ENCODE measurements at places on chromosomes 1 and 21.

GRCh38 chr1:101567582-101568189 is 330.9 kb downstream of the S1PR1 start:
- no peak for DNase-seq

DNA sequence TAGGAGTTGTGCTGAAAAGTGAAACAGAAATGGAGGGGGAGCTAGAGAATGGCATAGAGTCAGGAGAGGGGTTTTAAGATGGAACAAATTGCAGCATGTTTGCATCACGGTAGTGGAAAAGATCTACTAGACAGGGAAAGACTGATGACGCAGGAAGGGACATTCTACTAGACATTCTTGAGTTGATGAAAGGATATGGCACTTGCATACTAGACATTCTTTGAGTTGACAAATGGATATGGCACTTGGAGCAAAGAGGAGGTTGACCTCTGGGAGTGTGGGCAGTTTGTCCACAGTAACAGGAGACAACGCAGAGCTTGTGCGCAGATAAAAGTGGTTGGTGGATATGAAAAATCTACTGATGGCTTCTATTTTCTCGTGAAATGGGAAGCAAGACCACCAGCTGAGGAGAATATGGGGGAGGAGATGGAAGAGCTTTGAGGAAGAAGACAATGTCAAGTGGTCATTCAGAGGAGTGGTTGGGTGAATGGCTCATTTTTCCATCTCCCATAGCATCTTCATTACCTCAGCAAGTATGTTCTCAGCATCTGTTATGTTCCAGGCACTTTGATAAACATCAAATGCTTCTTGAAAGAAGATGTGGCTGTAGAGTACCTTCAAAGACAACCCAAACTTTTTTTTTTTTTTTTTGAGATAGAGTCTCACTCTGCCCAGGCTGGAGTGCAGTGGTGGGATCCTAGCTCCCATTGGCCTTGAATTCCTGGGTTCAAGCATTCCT is 2.4 kb upstream of the CTPS1 start:
- DNase-seq, result no peak

- no peak for DNase-seq
Measured at GRCh38 chr1:159030877-159031447, 21.3 kb downstream of the IFI16 start.

- no peak for DNase-seq
Measured at GRCh38 chr1:147497826-147498225, 43.5 kb upstream of the BCL9 start.

DNA sequence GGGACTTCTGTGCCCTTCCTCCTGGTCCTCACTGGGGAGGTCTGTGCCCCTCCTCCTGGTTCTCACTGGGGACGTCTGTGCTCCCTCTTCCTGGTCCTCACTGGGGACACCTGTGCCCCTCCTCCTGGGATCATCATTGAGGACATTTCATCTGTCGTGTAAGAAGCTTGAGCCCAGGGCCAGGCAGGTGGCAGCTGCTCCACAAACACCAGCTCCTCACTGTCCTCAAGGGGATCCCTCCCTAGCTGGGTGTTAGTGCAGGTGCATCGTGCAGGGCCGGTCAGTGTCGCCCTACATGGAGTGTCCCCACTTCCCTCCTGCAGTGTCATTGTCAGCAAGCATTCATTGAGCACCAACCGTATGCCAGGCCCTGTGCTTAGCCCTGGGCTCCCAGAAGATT is 312.7 kb downstream of the PTPRU start:
- no peak for DNase-seq

- no peak for DNase-seq
Measured at GRCh38 chr1:184773762-184774320, 19.2 kb upstream of the EDEM3 start.

GRCh38 chr1:78519446-78519845 is 28.7 kb downstream of the PTGFR start:
- DNase-seq, result no peak

DNA sequence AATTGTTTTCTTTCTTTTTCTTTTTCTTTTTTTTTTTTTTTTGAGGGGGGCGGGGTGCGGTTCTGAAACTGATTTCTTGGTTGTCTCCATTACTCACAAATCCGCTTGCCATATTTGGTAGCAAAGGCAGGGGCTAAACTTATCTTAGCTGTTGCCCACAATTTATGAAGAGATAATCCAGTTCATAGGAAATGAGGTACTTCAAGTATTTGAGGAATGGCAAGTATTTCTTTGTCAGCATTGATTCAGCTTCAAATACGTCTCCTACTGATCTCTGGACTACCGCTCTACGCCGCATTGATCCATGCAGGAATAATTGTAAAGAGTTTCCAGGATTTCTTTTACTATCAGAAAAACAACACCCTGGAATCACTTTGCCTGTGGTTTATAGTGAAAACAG is 289.2 kb upstream of the DPYD start:
- no peak for DNase-seq

DNA sequence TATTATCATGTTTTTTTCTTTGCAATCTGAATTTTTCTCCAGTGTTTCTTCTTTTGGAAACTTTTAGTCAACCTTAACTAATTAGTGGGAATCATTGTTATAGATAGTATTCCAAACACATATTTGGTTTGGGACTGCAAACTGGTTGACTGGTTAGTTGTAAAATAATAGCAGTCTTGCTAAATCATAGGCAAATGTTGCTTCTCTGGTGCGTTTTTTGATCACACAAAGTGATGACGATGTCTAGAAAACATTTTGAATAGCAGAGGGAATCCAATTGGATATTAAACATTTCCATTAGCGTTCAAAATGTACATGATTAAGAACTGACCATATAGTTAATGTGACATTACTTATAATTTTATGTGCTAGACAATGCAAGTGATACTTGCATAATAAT is 4.5 kb downstream of the DNAJB4 start:
- no peak for DNase-seq

DNA sequence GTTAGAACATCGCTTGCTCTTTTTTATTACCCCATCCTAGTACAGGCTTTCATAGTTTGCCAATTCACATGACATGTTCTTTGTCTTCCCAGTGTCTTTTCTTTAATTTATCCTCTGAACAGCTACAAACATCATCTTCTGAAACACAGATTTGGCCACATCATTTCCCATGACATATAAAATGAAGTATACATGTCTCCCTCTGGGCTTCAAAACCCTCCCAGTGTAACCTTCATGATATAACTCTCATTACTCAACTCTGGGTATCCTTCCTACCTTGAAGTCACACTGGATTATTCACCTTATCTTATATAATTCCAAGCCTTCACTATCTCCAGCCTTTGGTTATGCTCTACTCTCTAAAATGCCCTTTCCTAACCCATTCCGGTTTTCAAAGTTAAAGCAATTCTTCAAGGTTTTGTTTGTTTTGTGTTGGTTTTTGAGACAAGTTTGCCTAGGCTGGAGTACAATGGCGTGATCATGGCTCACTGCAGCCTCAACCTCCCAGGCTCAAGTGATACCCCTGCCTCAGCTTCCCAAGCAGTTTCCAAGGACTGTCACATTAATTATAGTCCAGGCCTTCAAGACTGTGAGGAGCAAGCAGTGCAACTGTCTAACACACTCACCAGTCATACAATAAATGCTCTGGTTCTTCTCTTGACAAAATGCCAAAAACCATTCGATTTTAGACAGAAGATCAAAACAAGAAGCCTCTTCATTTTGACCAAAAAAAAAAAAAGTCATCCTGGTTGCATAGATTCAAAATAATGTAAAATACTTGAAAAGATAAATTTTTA is 5.8 kb downstream of the RGS1 start:
- DNase-seq, result no peak

- no peak for DNase-seq
Measured at GRCh38 chr1:186564582-186564981, 103.7 kb upstream of the PDC start.

GRCh38 chr1:200351826-200352549 is 57.8 kb downstream of the ZNF281 start:
- no peak for DNase-seq

- no peak for DNase-seq
Measured at GRCh38 chr1:109826930-109827349, 63.2 kb upstream of the EPS8L3 start.

GRCh38 chr1:66332548-66332901 is 201.4 kb upstream of the SGIP1 start:
- no peak for DNase-seq

- no peak for DNase-seq
Measured at GRCh38 chr1:160704250-160704649, 7.4 kb downstream of the CD48 start.

- DNase-seq, result no peak
Measured at GRCh38 chr1:195866781-195867222, 741.4 kb downstream of the KCNT2 start.

DNA sequence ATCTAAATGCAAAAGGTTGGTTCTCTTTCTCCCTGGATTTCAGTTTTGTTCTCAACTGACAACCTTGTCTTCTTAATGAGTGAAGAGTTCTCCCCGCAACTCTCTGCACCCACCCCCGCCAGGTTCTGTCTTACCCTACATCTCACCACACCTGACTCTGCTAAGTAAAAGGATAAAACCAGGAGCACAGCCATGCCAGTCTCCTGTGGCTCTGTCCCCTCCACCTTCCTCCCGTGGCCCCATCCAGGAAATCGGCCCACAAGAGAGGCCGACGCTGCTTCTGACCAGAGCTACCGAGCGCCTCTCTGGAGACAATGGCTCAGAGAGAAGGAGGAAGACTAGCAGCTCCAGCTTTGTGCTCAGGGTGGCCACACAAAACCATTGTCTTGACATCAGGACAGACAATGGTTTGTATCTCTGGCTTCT is 72.2 kb downstream of the PLEKHA6 start:
- no peak for DNase-seq

DNA sequence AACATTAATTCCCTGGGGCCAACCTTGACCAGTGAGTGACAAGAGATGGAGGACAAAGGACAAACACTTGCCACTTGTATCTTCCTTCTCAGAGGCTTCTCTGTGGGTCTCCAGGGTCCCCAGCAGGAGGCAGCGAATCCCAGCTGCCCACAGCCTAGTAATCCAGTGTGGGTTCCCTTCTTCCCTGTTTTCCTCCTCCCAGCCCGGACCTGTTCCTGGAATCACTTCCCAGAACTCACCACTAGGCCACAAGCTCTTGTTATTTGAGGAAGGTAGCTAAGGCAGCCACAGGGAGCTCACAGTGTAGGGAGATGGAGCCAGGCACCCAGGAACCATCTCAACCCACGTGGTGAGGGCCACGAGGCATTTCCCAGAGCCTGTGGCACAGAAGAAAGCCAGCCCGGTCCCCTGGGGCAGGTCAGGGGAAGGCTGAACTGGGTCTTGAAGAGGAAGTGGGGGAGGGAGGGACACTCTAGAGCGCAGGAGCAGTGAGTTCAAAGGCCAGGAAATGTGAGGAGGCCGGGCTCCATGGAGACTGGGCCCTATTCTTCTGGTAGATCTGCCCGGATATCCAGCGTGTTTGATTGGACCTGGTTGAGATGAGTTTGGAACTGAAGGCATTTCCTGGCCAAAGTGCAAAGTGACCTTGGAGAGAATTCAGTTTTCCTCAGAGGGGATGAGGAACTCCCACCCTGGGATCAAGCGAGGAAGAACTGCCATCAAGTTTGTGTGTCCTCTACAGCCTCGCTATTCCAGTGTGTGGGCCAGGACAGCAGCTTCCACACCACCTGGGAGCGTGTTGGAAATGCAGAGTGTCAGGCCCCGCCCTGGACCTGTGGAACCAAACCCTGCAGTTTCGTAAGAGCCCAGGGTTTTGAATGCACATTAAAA is 20.3 kb upstream of the C2CD2 start:
- no peak for DNase-seq

DNA sequence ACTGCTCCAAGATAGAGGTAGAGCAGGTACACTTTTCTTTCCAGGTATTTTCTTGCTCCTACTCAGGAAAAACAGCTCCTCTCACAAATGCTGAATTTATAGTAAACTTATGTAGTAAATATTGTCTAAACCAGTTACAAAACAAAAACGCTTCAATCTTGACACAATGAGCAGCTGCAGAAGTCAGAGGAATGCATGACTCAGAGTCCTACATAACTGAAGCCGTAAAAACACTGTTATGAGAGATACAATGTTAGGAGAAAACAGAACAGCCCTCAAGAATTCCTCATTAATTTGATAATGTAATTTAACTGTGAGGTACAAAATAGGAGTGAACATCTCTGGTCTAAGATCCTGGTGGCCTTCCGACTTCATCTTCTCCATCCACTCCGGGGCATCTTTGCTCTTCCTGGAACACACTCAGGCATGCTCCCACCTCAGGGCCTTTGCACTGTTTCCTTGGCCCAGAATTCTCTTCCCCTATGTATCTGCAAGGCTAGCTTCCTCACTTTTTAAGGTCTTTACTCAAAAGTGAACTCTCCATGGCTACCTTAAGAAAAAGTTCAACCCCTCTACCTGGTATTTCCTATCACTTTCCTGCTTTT is 138.5 kb downstream of the SLC45A1 start:
- DNase-seq, result no peak

DNA sequence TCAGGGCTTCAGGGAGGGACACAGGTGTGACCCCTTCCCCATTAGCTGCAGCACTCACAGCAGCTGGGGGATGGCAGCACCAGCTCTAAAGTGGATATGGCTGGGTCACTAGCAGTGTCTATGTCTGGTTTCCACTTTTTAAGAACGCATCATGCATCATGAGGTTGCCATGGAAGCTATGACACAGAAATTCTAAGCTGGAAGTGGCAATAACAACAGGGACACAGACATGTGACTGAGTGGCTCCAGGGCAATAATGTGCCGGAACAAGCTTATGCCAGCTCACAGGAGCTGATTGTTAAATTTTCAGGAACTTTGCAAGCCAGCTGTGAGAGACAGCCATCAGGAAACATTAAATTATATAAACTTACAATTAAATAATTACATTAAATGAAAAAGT is 51.2 kb upstream of the NFASC start:
- no peak for DNase-seq
